ENCODE measurements at places on chromosomes 3 and 15.

- DNase-seq: no peak
Measured at GRCh38 chr15:45854455-45855202, 219.8 kb downstream of the SQOR start.

DNA sequence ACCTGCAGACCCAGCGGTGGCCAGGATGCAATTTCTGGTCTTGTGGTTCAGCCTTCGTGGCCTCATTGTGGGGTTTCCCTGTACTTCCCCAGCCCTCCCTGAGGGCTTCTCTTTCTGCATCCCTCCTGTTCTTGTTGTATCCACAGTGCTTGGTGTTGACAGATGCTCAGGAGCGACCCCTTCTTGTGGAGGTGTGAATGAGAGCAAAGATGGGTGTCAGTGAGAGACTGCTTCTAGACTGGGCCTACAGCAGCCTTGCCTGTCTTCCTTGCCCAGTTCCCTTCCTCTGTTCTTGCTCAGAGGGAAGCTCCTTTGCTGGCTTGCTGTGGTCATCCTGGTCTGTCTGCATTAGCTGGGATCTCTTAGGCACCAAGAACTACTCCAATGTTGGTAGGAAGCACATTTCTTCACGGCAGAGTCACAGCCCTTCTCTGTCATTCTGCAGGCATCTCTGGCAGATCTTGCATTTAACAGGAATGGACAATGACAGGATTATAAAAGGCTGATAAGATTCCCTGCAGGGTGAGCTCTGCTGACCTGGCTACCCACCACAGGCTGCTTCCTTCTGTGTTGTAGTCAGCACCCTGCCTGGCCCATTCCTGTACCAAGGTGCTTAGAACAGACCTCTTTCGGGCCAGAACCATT, 317.8 kb upstream of the C2CD4B start:
- no peak for DNase-seq

- DNase-seq: no peak
Measured at GRCh38 chr15:71501344-71502076, 308.8 kb upstream of the NR2E3 start.

DNA sequence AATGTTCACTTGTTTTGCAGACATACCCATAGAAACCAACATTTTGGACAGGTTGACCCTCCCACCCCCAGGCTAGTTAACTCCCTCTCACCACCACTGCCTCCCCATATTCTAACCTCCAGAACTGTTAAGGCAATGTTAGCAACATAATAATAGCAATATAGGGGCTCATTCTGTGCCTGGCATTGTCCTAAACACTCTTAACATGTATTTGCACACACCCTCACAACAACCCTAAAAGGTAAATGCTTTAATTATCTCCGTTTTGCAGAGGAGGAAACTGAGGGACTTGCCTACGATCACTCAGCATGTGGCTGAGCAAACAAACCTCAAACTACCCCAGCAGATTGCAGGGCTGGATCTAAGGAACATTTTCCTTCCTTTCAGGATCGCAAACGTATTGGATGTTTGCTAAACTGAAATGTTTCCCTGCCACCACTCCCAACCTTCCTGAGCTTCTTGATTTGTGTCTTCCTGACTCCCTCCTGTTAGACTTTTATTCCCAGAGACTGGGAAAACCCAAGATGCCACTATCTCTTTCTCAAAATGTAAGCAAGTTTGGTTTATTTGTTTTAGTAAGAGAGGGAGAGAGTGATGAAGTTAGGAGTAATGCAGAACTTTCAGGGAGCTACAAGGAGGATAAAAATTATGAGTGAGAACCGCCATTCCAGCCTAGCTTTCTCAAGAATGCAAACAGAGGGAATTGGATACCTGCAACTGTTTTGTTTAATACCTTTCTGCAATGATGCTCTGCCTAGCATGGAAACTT, 1.3 kb downstream of the SCG5 start:
- DNase-seq: no peak

DNA sequence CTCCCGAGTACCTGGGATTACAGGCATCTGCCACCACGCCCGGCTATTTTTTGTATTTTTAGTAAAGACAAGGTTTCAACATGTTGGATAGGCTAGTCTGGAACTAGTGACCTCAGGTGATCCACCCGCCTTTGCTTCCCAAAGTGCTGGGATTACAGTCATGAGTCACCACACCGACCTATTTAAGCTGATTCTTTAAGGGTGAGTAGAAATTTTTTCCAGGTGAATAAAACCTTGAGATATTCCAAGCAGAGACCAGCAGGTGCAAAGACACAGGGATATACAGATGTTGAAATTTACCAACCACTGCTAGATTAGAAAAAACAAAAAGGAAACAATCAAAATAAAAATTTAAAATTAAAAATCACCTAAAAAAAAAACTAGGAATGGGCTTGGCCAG, 74.4 kb upstream of the CHRNB4 start:
- no peak for DNase-seq

- DNase-seq: no peak
Measured at GRCh38 chr15:70763950-70764730, 782 bp upstream of the UACA start.

GRCh38 chr3:129346695-129347457, 68.2 kb downstream of the HMCES start:
- no peak for DNase-seq

DNA sequence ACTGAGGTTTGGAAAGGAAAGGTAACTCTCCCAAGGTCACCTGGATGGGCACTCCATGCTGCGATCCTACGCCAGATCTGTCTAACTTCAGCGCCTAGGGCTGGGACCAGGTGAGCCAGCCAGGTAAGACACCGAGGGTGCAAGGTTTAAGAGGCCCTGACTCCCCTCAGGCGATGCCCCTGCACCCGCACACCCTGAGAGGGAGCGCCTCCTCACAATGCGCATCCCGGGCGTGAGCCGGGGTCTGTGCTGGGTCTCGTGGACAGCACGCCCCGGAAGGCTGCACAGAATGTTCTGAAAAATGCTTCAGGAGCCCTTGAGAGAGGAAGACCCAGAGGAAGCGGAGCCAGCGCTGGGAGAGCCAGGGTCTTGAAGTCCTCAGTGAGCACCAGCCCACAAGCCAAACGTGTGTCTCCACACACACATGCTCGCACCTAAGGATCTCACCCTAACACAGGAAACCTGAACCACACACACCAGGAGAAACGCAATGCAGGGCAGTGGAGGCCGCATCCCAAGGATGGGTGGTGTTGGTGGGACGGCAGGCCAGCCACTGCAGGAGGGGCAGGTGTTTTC, 142.0 kb downstream of the ADAMTS17 start:
- no peak for DNase-seq

GRCh38 chr15:24899795-24900194, 55.0 kb upstream of the SNRPN start:
- no peak for DNase-seq

- no peak for DNase-seq
Measured at GRCh38 chr15:70795311-70795665, 31.9 kb upstream of the UACA start.

DNA sequence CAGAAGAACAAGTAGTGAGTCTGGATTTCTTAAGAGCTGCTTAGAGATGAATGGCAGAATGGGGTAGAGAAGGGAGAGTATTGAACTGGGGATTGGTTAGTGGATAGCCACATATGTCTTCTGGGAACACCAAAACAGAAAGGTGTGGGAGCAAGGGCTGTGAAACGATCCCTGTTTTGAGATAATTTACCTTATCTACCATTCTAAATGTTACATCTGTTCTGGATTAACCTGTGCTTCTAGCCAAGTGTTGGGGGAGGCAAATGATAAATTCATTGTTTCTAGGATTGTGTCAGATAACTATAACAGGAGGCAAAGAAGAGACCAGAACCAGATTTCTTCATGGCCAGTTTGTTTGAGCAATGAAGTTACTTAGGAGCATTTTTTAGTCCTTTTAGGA, 8.4 kb downstream of the NR1D2 start:
- DNase-seq: no peak

DNA sequence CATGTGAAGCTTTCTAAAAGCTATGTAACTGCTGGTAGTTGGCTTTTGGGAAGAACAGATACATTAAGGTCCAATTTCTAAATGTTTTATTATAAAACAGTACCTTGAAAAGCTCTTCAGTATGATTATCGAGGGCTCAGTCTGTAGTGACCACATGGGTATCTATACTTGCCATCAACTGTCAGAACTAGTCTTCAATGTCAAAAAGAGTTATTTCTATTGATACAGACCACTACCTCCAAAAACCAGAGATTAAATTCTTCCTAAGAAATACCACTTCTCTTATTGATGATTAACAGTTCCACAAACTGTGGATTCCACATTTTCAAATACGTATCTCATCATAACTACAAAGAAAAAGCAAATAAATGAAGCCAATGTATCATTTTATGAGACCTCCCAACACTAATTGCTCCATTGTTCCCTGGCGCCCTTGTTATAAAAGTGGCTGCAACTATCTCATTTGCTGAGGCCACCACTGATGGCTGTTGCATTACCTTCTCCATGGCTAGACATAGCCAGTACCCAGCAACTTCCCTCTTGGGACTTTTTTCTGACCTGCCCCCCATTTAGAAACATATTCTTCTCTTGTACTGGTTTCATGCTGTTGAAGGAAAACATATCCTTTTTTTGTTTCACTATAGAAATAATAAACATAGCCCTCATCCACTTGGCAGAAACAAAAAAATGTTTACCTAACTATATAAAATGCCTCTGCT, 33.9 kb upstream of the MBNL1 start:
- DNase-seq: no peak

GRCh38 chr3:20421-20820, 176.1 kb upstream of the CHL1 start:
- no peak for DNase-seq

DNA sequence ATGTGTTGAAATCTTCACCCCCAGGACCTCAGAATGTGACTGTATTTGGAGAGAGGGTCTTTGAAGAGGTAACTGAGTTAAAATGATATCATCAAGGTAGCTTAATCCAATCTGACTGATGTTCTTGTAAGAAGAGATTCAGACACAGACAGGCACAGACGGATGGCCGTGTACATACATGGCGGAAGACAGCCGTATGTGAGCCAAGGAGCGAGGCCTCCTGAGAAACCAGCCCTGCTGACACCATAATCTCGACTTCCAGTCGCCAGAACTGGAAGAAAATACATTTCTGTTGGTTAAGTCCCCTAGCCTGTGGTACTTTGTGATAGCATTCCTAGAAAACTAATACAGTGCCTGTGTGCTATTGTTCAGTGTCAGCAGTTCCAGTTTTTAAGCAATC, 73.6 kb downstream of the APBA2 start:
- no peak for DNase-seq

DNA sequence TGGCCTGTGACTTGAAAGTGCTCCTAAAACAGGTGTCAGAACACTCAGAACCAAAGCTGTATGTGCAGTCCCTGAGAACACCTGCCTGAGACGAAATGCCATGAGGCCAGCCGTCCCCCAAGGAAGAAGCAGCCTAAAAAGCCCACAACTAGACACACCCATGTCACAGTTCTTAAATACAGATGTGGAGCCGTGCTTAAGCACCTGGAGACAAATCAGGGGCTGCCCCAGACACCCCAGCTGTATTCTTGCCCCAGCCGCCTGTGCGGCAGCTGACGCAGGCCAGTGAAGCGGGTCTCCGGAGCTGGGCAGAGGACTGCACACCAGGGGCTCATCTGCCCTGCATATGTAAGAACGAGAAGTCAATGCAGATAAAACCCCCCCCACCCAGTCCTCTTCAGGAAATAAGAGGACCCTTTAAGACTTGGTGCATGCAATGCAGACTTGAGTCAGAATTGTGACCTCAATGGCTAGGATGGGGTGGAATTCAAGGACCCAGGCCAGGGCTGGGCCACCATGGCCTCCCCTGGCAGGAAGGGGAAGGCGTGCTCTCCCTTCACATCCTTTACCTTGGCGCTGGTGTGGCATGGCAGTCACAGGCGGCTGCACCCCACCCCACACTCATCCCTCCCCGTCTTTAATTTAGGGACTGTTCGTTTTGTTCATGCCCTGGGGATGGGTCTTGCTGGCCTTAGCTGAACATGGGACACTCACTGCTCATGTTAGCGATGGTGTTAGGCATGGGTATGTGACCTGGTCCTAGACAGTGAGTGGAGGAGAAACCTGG, 27.7 kb upstream of the PLXNA1 start:
- DNase-seq: no peak

GRCh38 chr3:24271228-24271627, 223.4 kb downstream of the THRB start:
- no peak for DNase-seq

- DNase-seq: no peak
Measured at GRCh38 chr3:114212646-114213045, 24.7 kb downstream of the ZNF80 start.

DNA sequence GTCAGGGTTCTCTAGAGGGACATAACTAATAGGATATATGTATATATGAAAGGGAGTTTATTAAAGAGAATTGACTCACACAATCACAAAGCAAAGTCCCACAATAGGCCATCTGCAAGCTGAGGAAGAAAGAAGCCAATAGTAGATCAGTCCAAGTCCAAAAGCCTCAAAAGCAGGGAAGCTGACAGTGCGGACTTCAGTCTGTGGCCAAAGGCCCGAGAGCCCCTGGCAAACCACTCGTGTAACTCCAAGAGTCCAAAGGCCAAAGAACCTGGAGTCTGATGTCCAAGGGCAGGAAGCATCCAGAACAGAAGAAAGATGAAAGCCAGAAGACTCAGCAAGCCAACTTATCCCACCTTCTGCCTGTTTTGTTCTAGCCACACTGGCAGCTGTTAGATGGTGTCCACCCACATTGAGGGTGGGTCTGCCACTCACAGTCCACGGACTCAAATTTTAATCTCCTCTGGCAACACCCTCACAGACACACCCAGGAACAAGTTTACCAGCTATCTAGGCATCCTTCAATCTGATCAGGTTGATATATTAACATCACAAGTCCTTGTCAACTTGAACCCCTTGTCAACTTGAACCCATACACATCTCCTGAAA, 54.2 kb upstream of the ACAD9 start:
- DNase-seq: no peak

GRCh38 chr3:42683875-42684598, 1.3 kb upstream of the KLHL40 start:
- DNase-seq: no peak

GRCh38 chr15:87874896-87875711, 381.4 kb downstream of the NTRK3 start:
- no peak for DNase-seq

- DNase-seq: no peak
Measured at GRCh38 chr3:13509059-13509815, 29.1 kb downstream of the HDAC11 start.

GRCh38 chr15:99764522-99764921, 31.3 kb upstream of the LYSMD4 start:
- DNase-seq: no peak

GRCh38 chr3:149603126-149604074, 54.4 kb downstream of the WWTR1 start:
- DNase-seq: no peak

GRCh38 chr3:190318666-190319065, 3.6 kb downstream of the CLDN1 start:
- DNase-seq: no peak
